Suppressor macrophage (primary cell): ENCODE measurements at places on chromosomes 12 and 14.

DNA sequence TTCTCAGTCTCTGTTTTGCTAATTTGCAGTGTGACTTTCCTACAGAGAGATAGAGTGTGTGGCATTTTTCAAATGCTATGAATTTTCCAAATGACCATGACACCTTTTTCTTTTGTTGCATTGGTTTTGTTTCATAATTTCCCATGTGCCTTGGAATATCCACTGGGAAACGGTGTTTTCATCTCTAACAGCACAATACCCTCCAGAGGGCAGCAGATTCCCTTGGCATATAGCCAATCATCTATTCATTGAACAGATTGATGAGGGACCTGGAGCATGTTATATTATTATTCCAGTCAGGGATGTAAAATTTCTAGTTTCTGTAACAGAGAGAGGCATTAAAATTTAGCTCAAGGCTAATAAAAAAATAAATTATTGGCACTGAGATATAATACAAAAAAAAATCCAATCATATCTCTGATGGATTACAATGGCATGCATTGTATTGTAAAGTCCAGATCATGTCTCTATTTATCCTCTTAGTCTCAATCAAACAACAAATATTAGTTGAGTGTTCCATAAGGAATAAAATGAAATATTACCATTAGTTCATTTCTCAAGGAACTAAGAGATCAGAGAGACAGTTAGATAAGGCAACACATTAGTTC, 29.6 kb upstream of the NTN4 start:
- DNase-seq = peak; percentile 61

- DNase-seq = peak; percentile 65
Observed at GRCh38 chr14:103393070-103393469, 7.9 kb downstream of the MARK3 start.

DNA sequence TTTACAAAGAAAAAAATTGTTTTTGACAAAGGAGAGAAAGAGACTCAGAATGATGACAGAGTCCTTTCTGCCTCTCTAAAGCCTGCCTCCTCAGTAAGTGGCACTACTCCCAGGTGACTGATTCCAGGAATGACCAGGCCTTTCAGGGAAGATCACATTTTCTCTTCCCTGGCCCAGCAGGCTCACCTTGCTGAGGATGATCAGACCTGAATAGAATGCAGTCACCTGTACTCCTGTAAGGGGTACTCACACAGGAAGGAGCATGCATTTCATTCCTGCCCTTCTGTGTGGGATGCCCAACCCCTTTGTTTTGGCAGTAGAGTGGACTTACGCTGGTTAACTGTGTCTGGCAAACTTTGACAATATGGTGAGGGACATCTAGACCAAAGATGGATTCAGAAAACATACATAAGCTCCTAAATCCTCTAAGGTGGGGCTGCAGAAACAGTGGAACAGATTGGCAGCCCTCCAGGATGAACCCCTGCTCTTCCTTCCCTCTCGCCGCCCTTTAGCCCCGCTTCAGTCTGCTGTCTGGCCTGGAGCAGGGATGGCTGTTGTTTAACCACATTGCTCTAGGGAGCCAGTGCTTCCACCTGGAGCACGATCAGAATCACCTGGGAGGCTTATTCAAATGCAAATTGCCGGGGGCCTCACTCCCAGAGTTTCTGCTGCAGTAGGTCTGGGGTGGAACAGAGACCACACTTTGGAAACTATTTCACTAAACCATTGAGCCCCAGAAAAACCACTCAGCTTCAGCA, 29.8 kb downstream of the ERG28 start:
- no peak for DNase-seq

DNA sequence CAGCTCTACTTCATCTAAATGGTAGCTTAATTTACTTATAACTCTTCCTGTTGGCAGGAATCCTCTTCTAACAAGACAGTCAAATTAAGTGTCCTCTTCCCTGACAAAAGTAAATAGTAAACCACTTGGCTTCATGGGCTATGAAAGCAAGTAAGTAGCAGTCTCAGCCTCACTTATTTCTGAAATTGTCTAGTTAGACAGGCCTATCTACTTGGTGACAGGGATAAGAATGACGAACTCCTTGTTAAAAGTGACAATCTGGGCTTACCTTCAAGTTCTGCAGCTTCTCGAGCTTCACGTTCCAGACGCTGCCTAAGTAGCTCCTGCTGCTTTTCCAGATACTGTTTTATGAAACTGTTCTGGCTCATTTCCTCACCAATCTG, 4.7 kb downstream of the ACIN1 start:
- DNase-seq = no peak

- no peak for DNase-seq
Observed at GRCh38 chr12:121899590-121899989, 11.0 kb downstream of the PSMD9 start.

GRCh38 chr14:81751198-81751597, 217.5 kb upstream of the SEL1L start:
- no peak for DNase-seq

- DNase-seq = peak; percentile 1
Observed at GRCh38 chr14:98259881-98260280, 1012.1 kb downstream of the BCL11B start.

- DNase-seq = no peak
Observed at GRCh38 chr14:95068080-95068479, 89.2 kb downstream of the DICER1 start.

DNA sequence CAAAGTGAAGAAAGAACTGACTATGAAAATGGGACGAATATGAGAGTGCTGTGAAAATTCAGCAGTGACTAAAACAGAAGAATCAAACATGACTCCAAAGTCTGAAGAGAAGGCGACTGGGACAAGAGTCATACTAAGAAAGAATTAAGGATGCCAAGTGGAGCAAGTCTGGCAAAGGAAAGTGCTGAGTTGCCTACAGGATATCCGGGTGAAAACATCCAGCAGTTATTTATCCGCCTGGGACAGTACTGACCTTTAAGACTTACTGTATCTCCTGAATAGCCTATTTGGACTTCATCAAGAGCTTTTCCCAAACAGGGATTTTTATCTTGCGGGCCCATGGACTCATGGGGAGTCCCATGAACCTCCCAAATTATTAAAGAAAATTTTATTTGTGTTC, 41.1 kb downstream of the KICS2 start:
- no peak for DNase-seq

DNA sequence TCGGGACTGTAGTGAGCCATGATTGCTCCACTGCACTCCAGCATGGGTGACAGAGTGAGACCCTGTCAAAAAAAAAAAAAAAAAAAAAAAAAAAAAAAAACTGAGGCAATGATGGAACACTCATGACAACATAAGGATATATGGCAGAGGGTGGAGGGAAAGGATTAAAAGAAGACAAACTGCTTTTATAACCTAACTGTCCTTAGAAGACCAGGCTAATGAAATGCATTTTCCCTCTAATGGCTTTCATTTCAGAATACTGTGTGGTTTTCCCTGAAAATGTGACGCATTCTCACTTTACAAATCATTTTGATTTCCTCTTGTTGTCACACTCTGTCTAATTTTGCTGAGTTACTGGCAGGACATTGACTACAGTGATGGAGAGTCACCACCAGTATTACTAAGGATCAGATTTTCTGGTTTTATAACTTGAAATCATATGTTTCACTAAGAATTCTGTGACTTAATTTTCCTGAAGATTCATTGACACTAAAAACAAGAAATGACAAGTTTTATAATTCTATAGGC, 137.6 kb upstream of the SSTR1 start:
- DNase-seq = no peak

GRCh38 chr12:93453633-93454032, 11.9 kb upstream of the UBE2N start:
- DNase-seq = no peak

DNA sequence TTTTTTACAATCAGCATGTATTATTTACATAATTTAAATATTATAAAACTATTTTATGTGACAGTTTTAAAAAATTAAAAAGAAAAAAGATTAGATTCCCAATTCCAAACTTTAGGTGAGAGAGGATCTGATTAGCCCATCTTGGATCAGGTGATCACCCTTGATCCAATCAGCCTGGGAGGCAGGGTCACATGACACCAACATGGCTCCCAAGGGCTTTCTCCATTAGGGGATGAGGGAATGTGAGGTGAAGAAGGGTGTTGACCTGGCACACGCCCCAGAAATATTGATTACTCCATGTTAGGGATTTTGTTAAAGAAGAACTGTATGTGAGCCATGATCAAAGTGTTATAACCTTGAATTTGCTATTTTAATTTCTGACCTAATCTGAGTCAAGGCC, 225.4 kb downstream of the RBM19 start:
- DNase-seq = no peak

DNA sequence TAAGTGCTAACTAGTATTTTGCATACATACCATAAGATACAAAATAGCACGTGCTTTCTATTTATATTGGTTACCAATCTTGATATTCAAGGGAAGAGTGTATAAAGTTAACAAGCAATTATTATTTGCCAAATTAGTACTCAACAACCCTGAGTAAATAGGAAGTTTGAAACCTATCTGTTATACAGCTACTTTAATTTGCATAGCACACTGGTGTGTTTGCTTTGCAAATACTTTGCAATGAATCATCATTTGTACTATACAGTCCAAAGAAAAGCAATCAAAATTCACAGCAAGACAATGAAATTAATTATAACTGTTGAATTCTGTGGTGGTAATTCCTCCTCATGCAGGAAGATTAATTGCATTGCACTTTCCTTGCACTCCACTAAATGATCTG, 469.1 kb downstream of the PRKD1 start:
- no peak for DNase-seq

DNA sequence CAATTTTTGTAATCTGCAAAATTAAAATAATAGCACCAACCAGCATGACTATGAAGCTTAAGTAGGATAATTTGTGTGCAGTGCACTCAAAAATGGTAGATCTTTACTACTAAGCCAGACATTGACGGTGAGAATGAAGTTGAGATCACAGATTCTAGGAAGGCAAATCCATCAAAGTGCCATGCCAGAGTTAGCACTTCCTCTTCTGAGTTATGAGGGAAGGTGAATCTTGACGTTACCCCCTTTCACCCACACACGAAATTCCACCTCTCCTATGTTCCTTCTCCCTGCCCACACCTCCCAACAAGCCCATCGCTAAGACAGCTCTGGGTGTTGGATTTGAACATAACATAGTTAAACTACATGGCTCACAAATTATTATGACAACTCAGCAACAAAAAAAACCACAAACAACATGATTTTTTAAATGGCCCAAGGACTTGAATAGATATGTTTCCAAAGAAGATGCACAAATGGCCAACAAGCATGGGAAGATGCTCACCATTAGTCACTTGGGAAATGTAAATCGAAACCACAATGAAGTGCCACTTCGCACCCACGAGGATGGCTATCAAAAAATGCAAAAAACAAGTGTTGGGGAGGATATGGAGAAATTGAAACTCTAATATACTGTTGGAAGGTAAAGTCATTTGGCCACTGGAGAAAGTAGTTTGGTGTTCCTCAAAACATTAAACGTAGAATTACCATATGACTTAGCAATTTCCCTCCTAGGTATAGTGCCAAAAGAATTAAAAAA, 119.3 kb upstream of the RAP1B start:
- no peak for DNase-seq

DNA sequence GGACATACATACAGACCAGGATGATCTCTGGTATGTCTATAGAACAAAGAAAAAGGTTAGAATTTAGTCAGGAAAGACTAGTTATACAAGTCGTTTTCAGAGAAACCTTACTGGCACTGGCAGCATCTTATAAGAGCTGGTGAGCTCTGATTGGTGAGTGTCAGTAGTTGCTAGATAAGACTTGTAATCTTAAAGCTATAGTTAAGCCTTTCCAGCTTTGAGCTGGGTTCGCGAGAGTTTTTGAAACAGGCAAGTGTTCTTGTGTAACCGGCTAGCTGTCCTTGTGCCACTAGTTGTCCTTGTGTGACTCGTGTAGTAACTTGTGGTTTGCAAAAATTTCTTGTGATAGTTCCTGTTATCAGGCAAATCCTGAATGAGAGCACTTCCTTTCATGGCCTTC, 740.9 kb downstream of the GALC start:
- no peak for DNase-seq

GRCh38 chr12:22223356-22223755, 111.2 kb downstream of the ST8SIA1 start:
- no peak for DNase-seq

DNA sequence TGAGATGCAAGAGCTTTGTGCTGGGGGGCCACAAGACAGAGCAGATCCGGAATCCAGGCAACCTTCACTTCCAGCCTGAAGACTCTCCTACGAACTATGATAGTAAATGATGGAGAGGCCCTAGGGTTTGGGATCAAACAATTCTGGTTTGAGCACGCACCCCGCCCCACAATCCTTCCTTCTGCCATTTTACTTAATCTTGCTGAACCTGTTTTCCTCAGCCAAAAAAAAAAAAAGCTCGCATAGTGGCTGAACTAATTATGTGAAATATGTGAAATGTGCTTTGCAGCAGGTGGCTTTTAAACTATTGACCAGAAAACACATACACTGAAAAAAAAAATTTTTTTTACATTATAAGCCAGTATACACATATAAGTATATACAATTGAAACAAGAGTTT, 667 bp upstream of the ITFG2 start:
- no peak for DNase-seq

- no peak for DNase-seq
Observed at GRCh38 chr12:67854351-67854750, 134.9 kb upstream of the IFNG-AS1 start.

DNA sequence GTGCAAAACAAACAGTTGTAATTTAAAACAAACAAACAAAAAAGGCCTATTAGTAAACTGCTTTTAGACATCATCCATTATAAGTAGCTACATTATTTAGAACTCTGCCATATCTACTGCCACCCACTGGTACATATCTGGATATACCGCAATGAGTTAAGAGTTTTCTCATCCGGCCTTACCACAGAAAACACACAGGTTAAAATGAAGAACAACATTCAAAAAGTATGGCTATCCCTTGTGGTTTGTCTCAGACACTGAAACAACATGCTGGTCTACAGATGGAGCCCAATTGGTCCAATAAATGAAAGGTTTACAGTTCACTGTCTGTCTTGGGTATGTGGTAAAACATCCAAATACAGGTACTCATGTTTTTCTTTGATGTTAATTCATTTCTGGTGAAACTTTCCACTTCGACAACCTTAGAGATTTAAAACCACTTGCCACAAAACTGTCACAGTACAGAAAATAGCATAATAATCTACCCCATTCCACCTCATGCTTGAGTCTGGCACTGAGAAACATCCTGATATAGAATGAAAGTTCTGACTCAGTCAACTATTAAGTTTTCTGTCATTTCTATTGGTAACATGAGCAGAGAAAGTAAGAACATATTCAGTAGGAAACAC, 354.3 kb downstream of the CEP128 start:
- peak; percentile 12 for DNase-seq

- DNase-seq = peak; percentile 55
Observed at GRCh38 chr12:121801595-121802484, 2.0 kb upstream of the SETD1B start.

- DNase-seq = no peak
Observed at GRCh38 chr12:57498132-57498502, 10.2 kb downstream of the MARS1 start.

DNA sequence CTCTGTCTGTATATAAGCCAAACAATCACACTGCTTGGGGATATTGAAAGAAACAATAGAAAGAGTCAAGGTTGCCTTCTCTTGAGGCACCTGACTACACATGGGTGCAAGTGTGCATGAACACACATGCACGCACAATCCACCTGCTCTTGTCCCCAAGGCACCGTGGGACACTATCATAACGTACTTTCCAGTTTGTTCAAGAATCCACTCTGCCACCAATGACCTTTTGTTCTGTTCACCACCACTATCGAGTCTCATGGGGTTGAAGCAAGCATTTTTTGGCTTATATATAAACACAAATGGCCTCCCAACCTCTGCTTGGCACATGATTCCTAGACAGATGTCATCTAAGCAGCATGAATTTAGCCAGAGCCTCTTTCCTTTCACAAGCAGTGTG, 365.4 kb downstream of the EMP1 start:
- no peak for DNase-seq

GRCh38 chr14:61588419-61588901, 106.9 kb upstream of the HIF1A start:
- DNase-seq = no peak
